Smooth muscle cell of the brain vasculature (primary cell): ENCODE measurements at places on chromosomes 7 and 10.

DNA sequence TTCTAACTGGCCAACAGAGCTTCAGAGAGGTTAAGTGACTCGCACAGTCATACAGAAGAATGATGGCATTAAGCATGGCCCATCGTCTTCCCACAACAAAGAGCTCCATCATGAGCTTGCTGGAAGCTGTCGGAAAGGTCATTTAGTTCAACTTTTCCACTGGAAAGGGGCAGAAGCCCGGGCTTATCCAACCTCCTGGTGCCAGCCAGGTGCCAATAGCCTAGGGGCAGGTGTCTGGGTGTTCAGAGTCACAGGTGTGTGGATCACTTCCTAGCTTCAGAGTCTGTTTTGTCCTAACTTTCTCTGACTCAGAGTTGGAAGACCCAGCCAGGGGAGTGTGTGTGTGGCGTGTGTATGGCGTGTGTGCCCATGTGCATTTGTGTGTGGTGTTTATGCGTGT, 1.3 kb upstream of the TRPV6 start:
- DNase-seq: no peak

GRCh38 chr10:101894742-101895141, 51.1 kb upstream of the KCNIP2 start:
- no peak for DNase-seq

- no peak for DNase-seq
Observed at GRCh38 chr10:21961847-21962246, 41.7 kb downstream of the DNAJC1 start.

DNA sequence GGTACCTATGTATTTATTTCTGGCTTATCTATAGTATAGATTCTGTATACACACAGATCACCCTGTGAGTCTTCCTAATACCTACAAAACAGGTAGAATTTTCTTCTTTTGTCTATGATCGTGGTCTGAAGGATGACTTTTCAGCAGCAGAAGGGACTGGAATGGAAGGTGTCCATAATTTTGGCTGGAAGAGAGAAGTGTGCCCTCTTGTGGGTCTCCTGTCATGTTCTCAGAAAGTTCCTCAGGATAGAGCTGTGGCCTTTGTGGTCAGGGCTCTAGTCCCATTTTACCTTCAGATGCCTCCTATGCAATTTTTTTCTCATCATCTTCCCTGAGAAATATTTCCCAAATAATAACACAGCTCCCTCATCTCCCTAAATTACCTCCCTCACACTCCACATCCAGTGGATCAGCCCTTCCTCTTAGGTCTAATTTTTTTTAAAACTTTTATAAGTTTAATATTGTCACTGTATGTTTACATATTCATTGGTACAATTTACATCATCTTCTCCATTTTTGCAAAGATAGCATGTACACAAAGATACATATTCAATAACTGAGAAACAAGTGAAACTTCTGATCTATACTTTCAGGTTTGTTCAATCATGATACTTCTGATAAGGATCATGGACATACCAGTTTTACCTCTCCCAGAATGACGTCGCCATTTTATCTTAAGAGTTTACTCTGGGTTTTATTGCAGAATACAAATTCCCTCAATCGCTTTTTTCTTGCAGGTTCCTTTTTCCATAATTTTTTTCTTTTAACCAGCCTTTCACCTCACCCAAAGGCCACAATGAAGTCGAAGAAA, 112.7 kb downstream of the REEP3 start:
- no peak for DNase-seq

DNA sequence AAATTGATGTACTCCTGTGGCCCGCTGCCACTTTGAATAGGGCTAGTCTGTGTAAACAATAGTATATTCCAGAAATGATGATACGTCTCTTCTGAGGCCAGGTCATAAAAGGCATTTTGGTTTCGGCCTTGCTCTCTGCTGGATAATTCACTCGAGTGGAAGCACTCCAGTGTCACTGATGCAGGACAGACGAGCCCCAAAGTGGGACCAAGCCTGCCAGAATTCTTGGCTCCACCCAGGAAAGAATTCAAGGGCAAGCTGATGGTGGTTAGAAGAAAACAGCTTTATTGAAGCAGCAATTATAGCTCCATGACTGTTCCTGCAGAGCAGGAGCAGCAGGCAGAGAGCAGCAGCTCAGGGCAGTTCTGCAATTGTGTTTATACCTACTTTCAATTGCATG, 717.6 kb downstream of the GRM8 start:
- no peak for DNase-seq

- no peak for DNase-seq
Observed at GRCh38 chr7:115831371-115831770, 199.2 kb downstream of the TFEC start.

GRCh38 chr10:74437822-74438221, 286.8 kb downstream of the ADK start:
- no peak for DNase-seq

DNA sequence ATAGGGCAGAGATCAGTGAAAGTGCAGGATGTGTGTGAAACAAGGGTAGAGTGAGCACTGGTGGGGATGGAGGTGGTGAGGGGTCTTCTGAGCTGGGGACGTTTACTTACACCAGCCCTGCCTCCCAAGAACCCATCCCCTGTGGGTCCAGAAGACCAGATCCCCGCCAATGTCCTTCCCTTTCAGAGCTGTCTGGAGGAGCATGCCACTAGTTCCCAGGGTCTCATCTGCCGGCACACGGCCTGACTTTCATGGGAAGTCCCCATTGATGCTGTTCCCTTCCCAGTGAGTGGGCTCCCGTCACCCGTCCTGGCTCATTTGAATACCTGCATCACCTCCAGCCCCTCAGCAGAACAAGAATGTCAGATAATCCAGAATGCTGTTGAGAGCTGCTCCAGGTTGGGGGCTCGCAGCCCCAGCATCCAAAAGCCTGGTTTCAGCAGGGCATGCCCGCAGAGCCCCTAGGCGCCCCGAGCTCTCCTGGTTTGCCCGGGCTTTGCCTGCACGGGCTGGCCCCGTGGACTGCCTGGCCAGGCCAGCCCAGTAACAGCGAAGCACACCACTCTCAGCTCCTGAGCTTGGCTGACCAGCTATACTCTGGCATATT, 246.7 kb downstream of the MGMT start:
- DNase-seq: no peak

GRCh38 chr10:87916515-87916914, 53.1 kb downstream of the PTEN start:
- DNase-seq: no peak

DNA sequence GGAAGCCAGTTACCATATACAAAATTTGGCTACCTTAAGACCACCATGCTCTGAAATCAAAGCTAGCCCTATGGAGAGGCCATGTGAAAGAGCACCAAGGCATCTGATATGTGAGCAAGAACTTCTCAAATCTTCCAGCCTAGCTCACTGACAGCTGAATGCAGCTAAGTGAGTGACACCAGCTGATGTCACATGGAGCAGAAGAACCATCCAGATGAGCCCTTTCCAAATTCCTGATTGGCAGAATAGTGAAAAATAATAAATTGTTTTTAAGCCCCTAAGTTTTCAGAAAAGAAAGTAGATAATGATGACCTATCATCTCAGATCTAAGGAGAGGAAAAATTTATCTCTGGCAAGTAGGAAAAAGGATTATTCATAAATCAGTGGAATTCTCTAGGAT, 85.6 kb downstream of the CRTAC1 start:
- no peak for DNase-seq

GRCh38 chr7:81030472-81030871, 111.6 kb upstream of the SEMA3C start:
- no peak for DNase-seq

DNA sequence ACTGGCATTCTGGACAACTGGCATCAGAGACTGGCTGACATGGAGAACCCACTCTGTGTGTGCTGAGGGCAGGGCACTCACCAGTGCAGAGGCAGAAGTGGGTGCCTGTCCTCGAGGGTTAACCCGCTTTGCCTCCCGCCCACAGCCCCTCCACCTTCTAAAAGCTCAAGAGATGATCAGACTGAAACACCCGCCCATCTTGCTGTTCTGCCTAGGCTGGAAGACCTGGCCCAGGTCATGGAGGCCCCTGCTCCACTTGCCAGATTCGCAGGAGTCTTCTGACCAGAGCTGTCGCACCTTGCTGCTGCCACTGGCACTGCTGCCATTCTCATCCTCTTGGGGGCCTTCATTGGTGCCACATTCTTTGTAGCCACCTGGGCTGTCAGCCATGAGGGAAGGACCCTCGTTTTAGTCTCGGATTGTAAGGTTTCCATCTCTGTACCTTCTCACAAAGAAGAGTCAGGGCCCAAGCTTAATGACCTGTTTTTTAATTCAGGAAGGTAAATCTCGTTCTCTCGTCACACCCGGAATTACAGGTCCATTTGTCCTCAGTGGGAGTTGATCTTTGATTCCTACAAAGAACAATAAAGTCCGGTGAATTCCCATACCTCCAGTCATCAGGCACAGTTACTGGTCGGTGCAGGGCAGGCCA, 1.9 kb downstream of the CYREN start:
- DNase-seq: no peak
